ENCODE measurements at places on chromosomes 6 and 20.

DNA sequence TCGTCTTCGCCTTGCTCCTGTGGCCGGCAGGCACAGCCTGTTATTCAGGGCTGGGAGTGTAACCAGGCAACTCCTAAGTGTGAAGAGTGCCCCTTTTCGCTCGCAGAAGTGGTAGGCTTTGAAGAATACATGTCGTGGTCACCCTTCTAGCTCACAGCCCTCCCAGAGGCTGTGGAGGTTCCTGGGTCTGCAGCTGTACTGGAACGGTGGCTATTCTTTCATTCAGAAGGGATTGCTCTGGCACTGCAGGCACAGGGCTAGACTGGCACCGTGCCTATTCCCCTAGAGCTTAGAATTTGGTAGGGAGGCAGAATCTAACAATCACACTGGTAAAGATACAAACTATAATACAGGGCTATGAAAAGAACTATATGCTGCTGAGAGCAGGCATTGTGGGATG is 1.1 kb upstream of the SRSF12 start:
- DNase-seq: no peak

- no peak for DNase-seq
These were observed 162.6 kb upstream of the TOP1 start for GRCh38 chr20:40866056-40866455.

DNA sequence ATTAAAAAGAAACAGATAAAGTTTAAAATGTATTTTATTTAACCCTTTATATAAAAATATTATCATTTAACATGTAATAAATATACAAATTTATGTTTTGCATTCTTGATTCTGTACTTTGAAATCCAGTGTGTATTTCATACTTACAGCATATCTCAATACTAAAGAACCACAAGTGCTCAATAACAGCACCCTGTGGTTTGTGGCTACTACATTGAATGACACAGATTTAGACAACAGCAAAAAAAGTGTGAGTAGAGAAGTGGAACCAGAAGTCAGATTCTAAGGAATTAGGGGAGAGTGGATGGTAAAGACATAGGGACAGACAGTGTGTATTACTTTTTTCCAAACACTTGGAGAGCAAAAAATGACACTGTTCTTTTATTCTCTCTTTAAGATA is 524.5 kb downstream of the BMP2 start:
- no peak for DNase-seq

DNA sequence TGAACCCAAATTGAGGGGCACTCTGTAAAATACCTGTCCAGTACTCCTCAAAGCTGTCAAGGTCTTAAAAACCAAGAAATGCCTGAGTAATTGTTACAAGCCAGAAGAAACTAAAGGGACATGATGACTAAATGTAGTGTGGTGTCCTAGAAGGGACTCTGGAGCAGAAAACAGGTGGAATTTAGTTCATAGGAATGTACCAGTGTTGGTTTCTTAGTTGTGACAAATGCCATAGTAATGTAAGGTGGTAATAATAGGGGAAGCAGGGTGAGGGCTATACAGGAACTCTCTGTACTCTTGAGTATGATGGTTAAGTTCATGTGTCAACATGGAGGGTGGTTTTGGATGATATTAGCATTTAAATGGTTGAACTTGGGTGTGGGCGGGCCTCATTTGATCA is 92.3 kb downstream of the CNBD2 start:
- no peak for DNase-seq

- peak; percentile 33 for DNase-seq
These were observed 162.5 kb downstream of the ALDH8A1 start for GRCh38 chr6:134787261-134787877.

DNA sequence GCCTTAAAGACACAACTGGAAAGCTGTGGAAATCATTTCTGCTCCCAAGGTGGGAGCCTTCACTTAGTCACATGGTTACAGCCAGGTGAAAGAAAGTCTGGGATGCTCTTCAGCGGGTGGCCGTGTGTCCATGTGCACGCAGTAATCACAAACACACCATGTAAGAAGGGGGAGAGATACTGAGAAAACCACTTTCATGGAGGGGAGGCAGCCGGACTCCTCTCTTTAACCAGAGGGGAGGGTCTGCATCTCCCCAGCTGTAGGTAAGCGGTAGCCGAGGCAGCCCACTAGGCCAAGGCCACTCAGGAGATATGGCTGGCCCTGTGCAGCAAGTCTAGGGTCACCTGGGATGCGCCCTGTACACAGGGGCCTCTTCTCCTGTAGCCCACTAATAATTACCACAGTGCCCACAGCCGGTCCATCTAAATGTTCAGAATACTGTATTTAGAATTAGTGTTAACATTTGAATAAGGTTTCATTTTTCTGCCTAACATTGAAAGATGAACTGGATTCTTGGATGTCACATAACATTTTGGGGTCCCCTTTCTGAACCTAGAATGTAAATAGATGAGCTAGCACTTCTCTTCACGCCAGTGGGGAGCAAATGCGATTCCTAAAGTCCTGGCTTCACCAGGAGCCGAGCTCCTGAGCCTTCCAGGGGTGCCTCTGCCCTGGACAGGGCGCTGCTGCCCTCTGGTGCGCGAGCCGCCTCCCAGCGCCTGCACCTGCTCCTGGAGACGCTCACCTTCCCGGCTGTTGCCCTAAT is 15.9 kb downstream of the GPR31 start:
- peak; percentile 35 for DNase-seq

DNA sequence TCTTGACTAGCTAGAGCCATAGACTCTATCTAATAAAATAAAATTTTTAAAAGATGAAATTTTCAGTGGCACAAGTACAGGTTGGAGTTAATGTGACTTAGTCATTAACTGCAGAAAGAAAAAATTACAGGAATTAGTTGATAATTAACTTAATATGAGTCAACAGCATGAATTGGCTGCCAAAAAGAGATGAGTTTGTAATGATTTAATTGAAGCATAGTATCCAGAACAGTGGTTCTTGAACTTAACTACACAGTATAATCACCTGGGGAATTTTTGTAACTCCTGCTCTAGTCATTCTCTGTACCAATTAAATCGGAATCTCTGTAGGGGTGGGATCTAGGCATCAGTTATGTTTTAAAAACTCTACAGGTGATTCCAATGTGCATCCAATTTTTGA is 46.3 kb upstream of the HMGN3 start:
- no peak for DNase-seq
